MCF 10A (cell line): ENCODE measurements at places on chromosomes 16 and 17. TPM values are rescaled to one million over a fixed set of nuclear protein-coding genes. Genes with fewer than 3 reads are reported as not detected.

- peaks cover 24% of the 10 kb centered on the region for H3K36me3 ChIP-seq
- H3K27ac ChIP-seq = peak overlapping the region; percentile 49
- H3K27me3 ChIP-seq = no peaks in the 10 kb centered on the region
- H3K4me3 ChIP-seq = no peak overlapping the region
- peaks cover 38% of the 10 kb centered on the region for H3K4me1 ChIP-seq
- DNase-seq = no peak
Measured at GRCh38 chr16:89484923-89485679, 5.3 kb downstream of the ANKRD11 start.

- H3K27ac ChIP-seq = peak overlapping the region; percentile 14
- peaks cover 7% of the 10 kb centered on the region for H3K36me3 ChIP-seq
- H3K4me1 ChIP-seq = peaks cover 37% of the 10 kb centered on the region
Measured at GRCh38 chr17:4249452-4250029, 14.2 kb downstream of the ANKFY1 start.

DNA sequence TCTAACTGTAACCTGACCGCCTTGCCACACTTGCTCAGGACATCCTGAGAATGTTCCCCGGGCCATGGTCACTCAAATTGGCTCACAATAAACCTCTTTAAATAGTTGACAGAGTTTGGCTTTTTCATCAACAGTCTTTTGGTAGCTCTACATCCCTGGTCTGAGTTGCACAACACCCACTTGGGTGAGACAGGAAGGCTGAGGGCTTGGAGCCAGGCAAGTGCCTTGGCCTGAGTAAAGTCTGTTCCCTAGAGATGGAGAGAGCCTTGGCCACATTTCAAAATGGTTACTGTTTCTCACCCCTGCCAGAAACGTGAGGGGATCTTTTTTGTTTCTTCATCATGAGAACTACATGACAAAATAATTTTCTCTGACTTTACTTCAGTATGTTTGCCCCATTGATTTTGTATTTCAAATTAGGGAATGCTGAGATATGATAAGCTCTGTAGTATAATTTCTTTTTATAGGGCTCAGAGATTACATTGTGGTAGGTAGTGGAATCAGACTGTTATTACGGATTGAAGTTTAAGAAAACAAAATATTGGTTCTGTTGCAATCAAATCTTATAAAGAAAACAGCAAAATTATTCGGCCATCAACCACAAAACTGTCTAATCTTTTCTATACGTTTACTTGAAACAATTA, 53.9 kb upstream of the NETO2 start:
- no peaks in the 10 kb centered on the region for H3K27me3 ChIP-seq
- no peaks in the 10 kb centered on the region for H3K4me1 ChIP-seq
- peak; percentile 79 for DNase-seq
- no peak overlapping the region for H3K27ac ChIP-seq

DNA sequence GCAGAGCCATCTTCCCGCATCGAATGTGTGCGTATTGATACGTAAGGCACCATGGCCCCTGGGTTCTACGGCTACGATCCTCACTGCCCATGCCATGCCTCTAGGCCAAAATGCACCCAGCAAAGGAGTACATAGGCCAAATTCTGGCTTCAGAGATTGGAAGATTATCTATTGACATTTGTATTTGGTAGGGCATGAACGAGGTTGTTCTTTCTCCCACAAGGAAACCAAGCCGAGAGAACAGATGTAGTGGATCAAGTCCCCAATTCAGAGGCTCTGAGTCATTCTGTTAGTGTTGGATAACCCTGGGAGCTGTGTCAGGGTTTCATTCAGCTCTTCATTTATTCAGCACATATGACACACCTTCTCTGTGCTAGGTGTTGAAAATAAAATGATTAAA, 36.5 kb downstream of the HOXB1 start:
- peaks cover 9% of the 10 kb centered on the region for H3K4me1 ChIP-seq
- H3K4me3 ChIP-seq = no peak overlapping the region
- H3K27me3 ChIP-seq = no peaks in the 10 kb centered on the region
- H3K27ac ChIP-seq = no peak overlapping the region
- H3K36me3 ChIP-seq = no peaks in the 10 kb centered on the region

CALB2 gene
- total RNA-seq = 0.23 TPM in 1 of 2 replicates, not detected in the other
